Right ventricle myocardium inferior (tissue), 1 donor: ENCODE measurements at places on chromosomes 12 and 14. TPM values are rescaled to one million over a fixed set of nuclear protein-coding genes. Genes with fewer than 3 reads are reported as not detected.
A peak's percentile ranks its signal among the peaks of the same experiment; 100 is the strongest.

Gene AVPR1A
- total RNA-seq = 2.1 TPM

DNA sequence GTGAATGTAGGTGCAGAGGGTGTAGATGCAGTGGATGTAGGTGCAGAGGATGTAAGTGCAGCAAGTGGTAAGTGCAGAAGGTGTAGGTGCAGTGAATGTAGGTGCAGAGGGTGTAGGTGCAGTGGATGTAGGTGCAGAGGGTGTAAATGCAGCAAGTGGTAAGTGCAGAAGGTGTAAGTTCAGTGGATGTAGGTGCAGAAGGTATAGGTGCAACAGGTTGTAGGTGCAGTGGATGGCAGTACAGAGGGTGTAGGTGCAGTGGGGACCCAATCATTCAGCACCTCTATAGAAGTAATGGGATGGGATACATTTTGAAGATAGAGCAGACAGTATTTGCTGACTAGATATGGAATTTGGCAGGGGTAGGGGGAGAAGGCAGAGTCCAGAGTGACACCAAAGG is 85.0 kb downstream of the HECTD4 start:
- no peak for DNase-seq

Gene IRAK3
- total RNA-seq = 5.0 TPM

- no peak for DNase-seq
Measured at GRCh38 chr12:15839682-15840081, 42.5 kb upstream of the STRAP start.

DNA sequence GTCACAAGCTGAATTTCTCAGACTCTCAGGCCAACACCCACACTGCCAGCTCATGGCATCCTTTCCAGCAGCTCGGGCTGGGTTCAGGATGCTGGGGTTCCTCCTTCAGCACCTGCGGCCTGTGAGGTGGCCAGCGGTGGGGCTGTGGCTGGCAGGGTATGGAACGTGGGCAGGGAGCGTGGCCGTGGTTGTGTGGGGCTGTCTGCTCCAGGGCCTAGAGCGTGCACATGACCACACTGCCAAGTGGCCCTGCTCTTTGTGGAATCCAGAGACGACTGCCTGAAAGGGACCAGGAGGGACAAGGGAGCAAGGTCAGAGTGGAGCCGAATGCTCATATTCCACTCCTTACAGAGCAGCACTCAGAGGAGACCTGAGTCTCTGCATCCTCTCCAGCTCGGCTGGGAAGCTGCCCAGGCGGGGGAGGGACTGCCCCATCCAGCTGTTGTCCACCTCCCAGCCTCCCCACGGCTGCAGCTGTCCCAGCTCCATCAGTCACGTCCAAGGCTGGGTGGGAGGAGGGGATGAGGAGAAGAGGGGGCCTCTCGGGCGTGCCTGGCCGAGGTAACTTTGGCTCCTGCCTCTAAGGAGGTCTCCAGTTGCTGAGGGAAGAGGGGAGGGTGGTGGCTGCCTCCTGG is 71.3 kb downstream of the TSPAN9 start:
- no peak for DNase-seq

Gene RAB15
- 12.6 TPM for total RNA-seq

Gene TEP1
- 8.2 TPM for total RNA-seq

- DNase-seq = no peak
Measured at GRCh38 chr12:45256721-45257120, 40.8 kb downstream of the ANO6 start.

- no peak for DNase-seq
Measured at GRCh38 chr12:32505067-32505945, 105.9 kb downstream of the FGD4 start.

Gene KRT85
- total RNA-seq = not detected

DNA sequence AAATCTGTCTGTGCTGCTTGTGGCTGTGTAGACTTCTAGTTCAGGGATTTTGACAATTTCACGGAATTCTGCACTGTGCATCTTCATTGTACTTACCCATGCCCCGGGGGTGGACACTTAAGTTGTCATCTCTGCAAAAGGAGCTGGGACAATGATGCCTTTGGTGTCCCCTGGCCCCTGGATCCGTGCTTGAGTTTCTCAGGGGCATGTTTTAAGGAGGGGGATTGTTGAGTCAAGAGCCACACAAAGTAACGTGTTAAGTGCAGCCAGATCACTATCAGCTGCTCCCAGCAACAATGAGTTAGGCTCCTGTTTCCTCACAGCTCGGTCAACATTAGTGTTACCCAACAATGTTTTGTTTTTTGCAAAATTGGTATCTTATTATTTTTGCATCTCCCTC is 305.0 kb upstream of the DIO3 start:
- DNase-seq = no peak

DNA sequence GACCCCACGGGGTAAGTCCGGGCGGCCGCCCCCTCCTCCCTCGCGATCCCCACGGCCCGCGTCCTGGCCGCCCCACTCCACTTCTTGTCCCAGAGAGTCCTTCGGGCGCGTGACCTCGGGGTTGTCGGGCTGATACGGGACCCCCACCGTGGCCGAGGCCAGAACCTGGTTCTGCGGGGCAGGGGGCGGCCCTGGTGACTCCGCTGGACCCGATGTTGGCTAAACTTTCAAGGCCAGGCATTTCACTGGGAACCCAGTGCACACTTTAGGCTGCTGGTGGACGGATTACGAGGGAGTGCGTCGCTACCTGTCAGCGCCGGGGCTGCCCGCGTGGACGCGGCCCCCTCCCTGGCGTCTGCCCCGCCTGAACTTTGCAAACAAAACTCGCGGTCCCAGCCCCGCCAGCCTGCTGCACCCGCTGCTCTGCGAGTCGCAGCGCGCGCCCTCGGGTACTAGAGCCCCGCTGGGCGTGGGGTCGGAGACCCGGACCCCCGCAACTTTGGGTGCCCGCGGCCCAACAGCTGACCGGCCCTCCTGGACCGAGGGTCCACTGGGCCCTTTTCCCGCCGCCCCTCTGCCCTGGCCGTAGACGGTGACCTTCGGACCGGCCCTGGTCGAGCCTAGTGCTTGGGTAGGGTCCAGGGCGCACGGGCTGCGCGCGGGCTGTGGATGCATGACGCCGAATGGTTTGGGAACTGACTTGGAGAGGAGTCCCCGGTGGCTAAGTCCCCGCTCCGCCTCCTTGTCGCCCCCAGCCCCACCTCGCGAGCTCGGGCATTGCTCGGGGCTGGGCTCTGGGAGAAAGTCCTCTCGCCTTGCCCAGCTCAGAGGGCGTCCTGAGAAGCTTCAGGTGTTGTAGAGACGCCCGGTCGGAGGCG is 624 bp downstream of the RIN3 start:
- DNase-seq = no peak

- no peak for DNase-seq
Measured at GRCh38 chr12:10701131-10701681, 21.9 kb downstream of the YBX3 start.

Gene NOC4L
- 9.2 TPM for total RNA-seq

Gene SDR9C7
- not detected for total RNA-seq

GRCh38 chr12:16763901-16764300 is 157.9 kb upstream of the LMO3 start:
- no peak for DNase-seq

Gene PZP
- 0.30 TPM for total RNA-seq

- DNase-seq = no peak
Measured at GRCh38 chr14:68263563-68264259, 444.1 kb downstream of the RAD51B start.

DNA sequence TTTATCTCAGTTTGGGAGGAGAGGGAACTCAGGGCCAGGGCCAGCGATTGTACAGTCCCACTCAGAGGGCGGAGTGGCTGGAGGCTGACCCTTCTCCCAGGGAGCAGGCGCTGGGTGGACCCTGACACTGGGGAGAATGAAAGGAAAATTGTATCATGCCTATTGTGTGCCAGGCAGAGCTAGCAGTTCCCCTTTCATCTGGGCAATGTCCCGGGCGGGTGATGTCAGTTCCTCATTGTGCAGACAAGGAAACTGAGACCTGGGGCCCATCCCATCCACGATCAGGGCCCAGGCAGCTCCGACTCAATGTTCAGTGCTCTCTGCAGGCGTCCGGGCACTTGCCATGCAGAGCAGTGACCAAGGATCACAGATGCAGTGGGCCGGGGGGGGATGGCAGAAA is 101.9 kb upstream of the RTL1 start:
- peak; percentile 82 for DNase-seq

- DNase-seq = no peak
Measured at GRCh38 chr12:10272467-10272866, 35.2 kb upstream of the KLRD1 start.

DNA sequence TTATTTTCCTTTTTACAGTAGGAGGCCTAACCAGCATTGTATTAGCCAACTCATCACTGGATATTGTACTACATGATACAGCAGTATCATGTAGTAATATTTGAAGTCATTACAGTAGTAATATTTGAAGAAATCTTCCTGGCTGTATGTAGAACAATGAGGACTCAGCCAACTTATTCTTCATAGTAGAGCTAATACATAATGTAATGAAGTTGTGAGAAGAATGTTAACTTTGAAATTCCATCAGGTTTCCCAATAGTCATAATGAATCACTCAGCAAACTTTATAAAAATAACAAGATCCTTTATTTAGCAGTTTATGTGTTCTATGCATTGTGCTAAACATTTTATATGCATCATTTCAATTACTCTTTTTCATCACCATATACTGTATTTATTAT is 61.8 kb downstream of the LRRK2 start:
- no peak for DNase-seq

DNA sequence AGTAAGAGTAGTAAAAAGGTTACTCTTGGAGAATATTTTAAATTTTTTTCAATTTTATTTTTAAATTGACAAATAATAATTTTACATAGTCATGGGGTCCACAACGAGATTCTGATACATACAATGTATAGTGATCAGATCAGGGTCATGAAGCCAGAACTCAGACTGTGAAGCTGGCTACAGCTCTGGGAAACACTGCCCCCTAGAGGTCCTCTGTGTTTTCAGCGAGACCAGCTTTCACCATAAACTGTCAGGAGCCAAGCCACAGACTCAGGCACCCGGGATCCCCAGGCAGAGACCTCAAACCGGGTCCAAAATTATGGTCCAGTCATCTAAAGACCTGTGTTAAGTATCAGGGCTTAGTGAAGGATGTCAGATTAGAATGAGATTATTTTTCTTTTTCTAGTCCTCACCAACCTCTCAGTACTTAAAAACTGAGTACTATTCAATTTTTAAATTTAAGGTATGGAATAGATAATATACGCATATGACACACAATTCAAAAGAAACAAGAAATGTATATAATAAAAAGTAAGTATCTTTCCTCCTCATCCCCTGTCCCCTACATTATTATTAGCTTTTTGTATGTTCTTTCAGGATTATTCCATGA is 397.1 kb downstream of the MDGA2 start:
- no peak for DNase-seq

Gene RASAL1
- not detected for total RNA-seq

GRCh38 chr14:100830681-100831080 is 4.8 kb downstream of the MEG3 start:
- peak; percentile 11 for DNase-seq

DNA sequence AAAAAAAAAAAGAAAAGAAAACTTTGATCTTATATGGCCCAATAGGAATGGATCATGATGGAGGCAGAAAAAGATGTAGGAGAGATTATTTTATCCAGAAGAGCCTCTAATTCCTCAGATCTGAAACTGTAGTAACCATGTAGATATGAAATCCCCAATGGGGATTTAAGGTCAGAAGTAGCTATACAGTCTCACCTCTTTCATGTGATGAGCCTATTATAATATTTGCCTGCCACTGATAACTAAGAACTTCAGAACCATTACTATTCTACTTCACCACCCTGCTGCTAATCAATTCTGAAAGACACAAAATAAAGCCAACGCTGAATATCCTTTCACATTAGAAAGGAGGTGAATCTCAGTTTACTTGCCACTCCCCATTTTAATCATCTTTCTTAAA is 29.3 kb downstream of the BAZ1A start:
- no peak for DNase-seq

DNA sequence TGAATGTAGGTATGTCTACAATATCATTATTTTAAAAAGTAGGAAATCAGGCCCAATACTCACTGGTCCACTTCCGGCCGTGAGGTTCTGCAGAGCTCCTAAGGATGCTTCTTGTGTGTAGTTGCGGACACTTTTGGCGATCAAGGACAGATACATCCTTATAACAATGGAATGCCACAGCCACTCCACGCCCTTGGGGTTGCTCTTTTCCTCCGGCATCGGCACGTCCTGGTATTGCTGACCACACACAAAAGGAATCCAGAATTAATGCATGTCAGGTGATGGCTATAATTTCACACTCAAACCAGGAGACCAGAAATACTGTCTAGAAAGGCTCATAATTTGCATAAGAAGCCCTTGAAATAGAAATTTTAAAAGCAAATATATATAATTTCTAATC is 65.6 kb upstream of the YARS2 start:
- DNase-seq = no peak

DNA sequence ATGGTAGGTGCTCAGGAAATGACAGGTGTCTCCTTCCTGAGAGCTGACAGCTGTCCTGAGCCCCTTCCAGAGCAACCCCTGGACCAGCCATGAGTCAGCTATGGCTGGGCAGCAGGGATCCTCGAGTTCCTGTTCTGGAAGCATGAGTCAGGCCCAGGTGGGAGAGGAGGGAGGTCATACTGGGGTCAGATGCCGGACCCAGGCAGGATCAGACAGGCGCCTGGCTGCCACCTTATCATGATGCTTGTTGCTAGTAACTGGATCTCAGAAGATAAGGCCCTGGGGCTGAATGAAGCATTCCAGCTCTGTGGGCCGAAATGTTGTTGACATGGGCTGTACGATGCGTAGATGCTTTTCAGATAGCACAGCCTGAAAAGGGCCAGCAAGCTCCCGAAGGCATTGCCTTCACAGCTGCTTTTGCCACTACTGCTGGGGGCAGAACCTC is 17.4 kb upstream of the KRT7 start:
- no peak for DNase-seq

Gene FAM181A
- total RNA-seq = not detected

DNA sequence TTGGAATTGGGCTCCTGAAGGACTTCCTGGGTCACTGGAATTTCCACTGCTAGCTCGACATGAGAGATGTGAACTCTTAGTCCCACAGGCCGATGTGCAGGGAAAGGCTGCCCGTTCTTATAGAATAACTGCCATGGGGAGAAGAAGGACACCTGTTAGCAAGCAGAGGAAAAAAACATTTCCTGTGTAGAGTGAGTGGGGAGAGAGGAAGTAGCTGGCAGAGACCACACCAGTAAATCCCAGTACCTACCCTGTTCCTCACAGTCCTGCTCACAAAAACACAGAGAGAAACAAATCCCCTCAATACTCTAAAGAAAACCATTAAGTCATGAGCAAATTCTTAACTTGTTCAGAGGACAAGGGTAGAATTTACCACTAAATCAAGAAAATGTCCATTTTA is 29.5 kb downstream of the AREL1 start:
- DNase-seq = no peak

DNA sequence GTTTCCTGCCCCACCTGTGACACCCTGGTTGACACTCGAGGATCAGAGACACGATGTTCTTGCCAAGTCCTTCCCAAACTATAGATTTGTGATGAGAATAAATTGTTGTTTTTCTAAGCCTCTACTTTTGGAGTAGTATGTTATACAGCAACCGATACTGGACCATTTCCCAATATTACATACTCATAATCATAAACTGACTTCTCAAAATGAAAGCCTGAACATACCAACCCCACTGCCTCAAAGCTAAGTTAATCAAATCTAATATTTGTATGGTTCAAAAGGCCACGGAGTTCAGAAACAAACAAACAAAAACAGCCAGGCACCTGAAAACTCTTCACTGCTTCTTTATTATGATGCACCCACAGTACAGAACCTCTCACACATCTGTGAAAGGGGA is 52.3 kb upstream of the GPHB5 start:
- no peak for DNase-seq
